NCI-H748 treated with DMSO at 0.1 percent for 48 hours (cell line): ENCODE measurements at places on chromosomes 6 and 20.

DNA sequence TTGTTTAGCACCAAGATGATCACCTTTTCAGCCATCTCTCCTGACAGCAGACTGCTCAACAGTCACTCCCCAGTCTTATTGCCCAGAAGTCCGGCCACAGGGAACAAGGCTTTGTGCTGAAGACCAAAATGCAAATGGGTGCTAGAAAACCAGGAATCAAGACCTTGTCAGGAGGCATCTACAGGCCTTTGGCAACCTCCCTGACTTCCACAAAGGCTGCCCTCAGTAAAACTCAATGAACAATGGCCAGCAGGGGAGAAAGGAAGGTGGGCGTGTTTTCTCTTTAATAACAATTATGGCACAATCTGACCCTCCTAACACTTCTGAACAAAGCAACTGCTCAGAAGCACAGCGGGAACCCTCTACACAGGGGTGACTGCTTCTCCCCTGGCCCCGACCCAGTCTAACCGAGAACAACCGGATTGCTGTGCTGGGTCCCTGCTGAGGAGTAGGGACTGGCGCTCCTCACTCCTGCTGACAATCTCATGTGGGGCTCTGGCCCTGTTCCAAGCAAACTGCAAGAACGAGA is 41.6 kb downstream of the PLCG1 start:
- DNase-seq = peak; percentile 4

- DNase-seq = no peak
These were observed 19.1 kb upstream of the CHMP4B start for GRCh38 chr20:33791959-33792597.

- no peak for DNase-seq
These were observed 24.9 kb downstream of the ARHGAP18 start for GRCh38 chr6:129684903-129685661.

GRCh38 chr20:31691646-31692275 is 30.9 kb downstream of the BCL2L1 start:
- DNase-seq = no peak

DNA sequence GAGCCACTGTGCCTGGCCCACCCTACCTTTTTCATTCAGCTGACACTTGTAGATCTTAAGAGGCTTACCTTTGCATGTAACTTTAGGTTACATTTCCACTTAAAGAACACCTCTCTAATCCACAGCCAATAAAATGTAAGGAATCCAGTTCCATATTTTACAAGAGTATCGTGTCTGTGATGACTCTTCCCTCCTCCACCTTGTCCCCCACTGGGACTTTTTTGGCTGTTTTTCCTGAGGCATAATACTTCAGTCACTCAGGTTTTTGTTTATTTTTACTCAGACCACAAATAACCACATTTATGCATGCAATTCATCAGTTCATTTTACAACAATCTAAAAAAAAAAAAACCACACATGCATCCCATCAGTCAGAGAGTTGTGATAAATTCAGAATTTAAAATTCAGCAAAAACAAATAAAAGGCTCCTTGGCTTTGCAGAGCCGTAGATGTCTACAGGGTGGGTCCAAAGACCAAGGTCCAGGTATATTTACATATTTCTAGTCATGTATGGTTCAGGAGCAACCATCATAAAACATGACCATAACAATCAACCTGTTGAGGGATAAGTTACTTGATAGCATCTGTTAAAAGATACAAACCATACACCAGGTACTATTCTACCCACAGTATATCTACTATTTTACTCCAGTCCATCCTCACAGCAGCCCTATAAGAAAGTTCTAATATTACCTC is 9.9 kb downstream of the ATXN1 start:
- DNase-seq = no peak
